ENCODE measurements at places on chromosomes 12 and 14. TPM values are rescaled to one million over a fixed set of nuclear protein-coding genes. Genes with fewer than 3 reads are reported as not detected.

GRCh38 chr12:77179515-77179914 lies 114.1 kb upstream of the E2F7 start:
- no peaks in the 10 kb centered on the region for H3K27me3 ChIP-seq
- no peaks in the 10 kb centered on the region for H3K4me1 ChIP-seq
- H3K36me3 ChIP-seq, result no peaks in the 10 kb centered on the region
- no peak overlapping the region for H3K27ac ChIP-seq

KCNH3 gene
- total RNA-seq, result 1.0 TPM

GRCh38 chr14:97282210-97283004 lies 485.2 kb downstream of the VRK1 start:
- H3K27ac ChIP-seq, result no peak overlapping the region
- H3K4me1 ChIP-seq, result no peaks in the 10 kb centered on the region
- no peak overlapping the region for H3K4me3 ChIP-seq
- DNase-seq, result no peak
- H3K36me3 ChIP-seq, result no peaks in the 10 kb centered on the region

- DNase-seq, result no peak
- no peaks in the 10 kb centered on the region for H3K27me3 ChIP-seq
- peaks cover 1% of the 10 kb centered on the region for H3K36me3 ChIP-seq
- no peak overlapping the region for H3K27ac ChIP-seq
- H3K4me1 ChIP-seq, result no peaks in the 10 kb centered on the region
- H3K4me3 ChIP-seq, result no peak overlapping the region
Measured at GRCh38 chr12:12648284-12648683, 36.6 kb downstream of the CREBL2 start.

PRR4 gene
- 1.6 TPM for total RNA-seq

GRCh38 chr12:45296046-45296586 lies 80.2 kb downstream of the ANO6 start:
- DNase-seq, result no peak
- no peaks in the 10 kb centered on the region for H3K4me1 ChIP-seq
- H3K27me3 ChIP-seq, result no peaks in the 10 kb centered on the region
- no peak overlapping the region for H3K4me3 ChIP-seq

CTSG gene
- total RNA-seq, result not detected

GRCh38 chr12:90124289-90124688 lies 415.7 kb upstream of the ATP2B1 start:
- no peak overlapping the region for H3K27ac ChIP-seq
- no peaks in the 10 kb centered on the region for H3K4me1 ChIP-seq
- H3K36me3 ChIP-seq, result no peaks in the 10 kb centered on the region
- H3K4me3 ChIP-seq, result no peak overlapping the region

DNA sequence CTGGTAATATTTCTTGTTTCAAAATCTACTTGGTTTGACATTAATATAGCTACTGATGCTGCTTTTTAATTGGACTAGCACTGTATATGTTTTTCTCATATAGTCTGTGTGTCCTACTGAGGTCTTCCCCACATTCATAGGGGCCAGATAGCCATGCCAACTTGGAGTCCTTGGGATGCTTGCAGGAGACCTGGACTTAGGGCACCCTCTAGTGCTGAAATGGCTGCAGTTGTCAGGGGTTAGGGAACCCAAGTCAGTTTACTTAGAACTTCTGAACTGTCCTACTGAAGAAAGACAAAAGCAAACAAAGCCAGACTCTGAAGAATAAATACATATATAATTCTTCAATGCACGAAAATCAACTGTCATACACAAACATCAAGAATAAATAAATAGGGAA lies 279.9 kb upstream of the SYT1 start:
- no peak for DNase-seq
- no peaks in the 10 kb centered on the region for H3K27me3 ChIP-seq
- H3K4me3 ChIP-seq, result no peak overlapping the region
- H3K36me3 ChIP-seq, result no peaks in the 10 kb centered on the region
- no peak overlapping the region for H3K27ac ChIP-seq

FOS gene
- total RNA-seq, result 555 TPM

GRCh38 chr12:120583478-120584030 lies 2.4 kb upstream of the POP5 start:
- no peak overlapping the region for H3K27ac ChIP-seq
- DNase-seq, result peak; percentile 77
- H3K4me1 ChIP-seq, result peaks cover 38% of the 10 kb centered on the region
- no peaks in the 10 kb centered on the region for H3K27me3 ChIP-seq

KRT79 gene
- not detected for total RNA-seq

- peak overlapping the region; percentile 91 for H3K27ac ChIP-seq
- no peaks in the 10 kb centered on the region for H3K27me3 ChIP-seq
- DNase-seq, result peak; percentile 84
- no peaks in the 10 kb centered on the region for H3K4me1 ChIP-seq
- H3K36me3 ChIP-seq, result no peaks in the 10 kb centered on the region
Measured at GRCh38 chr14:77041881-77042545, 13.5 kb upstream of the IRF2BPL start.

ITGB7 gene
- total RNA-seq, result not detected

AEBP2 gene
- total RNA-seq, result 15.4 TPM

DNA sequence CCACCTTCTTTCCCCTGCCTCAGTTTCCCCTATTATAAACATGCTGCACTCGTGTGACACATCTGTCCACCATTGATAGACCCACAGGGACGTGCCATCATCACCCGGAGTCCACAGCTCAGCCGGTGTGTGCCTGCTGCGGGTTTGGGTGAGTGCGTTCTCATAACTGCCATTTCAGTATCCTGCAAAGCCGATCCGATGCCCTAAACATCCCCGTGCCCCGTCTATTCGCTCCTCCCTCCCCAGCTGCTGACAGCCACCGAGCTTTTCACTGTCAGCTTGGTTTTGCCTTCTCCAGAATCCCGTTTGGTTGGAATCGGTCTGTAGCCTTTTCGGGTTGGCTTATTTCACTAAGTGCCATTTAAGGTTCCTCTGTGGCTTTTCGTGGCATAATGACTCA lies 3.9 kb downstream of the LRCOL1 start:
- no peak for DNase-seq
- H3K4me3 ChIP-seq, result no peak overlapping the region
- no peaks in the 10 kb centered on the region for H3K4me1 ChIP-seq
- no peak overlapping the region for H3K27ac ChIP-seq
- no peaks in the 10 kb centered on the region for H3K36me3 ChIP-seq

NELL2 gene
- total RNA-seq, result 0.52 TPM

GRCh38 chr14:30134936-30135335 lies 207.3 kb upstream of the PRKD1 start:
- no peak overlapping the region for H3K27ac ChIP-seq
- no peak overlapping the region for H3K4me3 ChIP-seq
- no peak for DNase-seq
- H3K27me3 ChIP-seq, result no peaks in the 10 kb centered on the region
- no peaks in the 10 kb centered on the region for H3K36me3 ChIP-seq
- H3K4me1 ChIP-seq, result no peaks in the 10 kb centered on the region

CPNE8 gene
- total RNA-seq, result 36.2 TPM

GRCh38 chr14:20609215-20610001 lies 18.2 kb upstream of the RNASE12 start:
- H3K36me3 ChIP-seq, result no peaks in the 10 kb centered on the region
- peak overlapping the region; percentile 79 for H3K27ac ChIP-seq
- peak; percentile 91 for DNase-seq
- H3K4me3 ChIP-seq, result peak overlapping the region; percentile 92
- no peaks in the 10 kb centered on the region for H3K27me3 ChIP-seq

DNA sequence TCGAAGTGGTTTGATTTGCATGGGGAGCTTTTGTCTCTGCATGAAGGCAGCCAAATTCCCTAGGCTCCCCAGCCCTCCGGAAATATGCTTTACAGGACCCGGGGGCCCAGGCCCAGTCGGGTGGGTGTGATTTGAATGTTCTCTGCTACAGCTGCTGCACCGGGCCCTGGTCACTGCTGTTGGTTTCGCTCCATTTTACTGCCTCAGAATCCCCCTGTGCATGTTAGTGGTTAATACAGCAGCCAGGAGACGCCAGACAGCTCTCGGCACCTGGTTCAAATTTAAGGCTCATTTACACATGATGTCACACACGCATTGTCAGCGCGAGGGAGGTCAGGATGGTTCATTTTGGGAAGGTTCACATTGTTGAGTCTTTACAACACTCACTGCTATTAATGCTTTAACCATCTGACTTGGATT lies 99.6 kb downstream of the SLC38A6 start:
- H3K36me3 ChIP-seq, result no peaks in the 10 kb centered on the region
- DNase-seq, result no peak
- no peak overlapping the region for H3K4me3 ChIP-seq
- H3K27ac ChIP-seq, result no peak overlapping the region

- H3K4me1 ChIP-seq, result no peaks in the 10 kb centered on the region
- no peaks in the 10 kb centered on the region for H3K27me3 ChIP-seq
- H3K36me3 ChIP-seq, result peaks cover 6% of the 10 kb centered on the region
- DNase-seq, result no peak
- H3K4me3 ChIP-seq, result no peak overlapping the region
- H3K27ac ChIP-seq, result no peak overlapping the region
Measured at GRCh38 chr12:1287446-1287975, 296.5 kb downstream of the ERC1 start.

DNA sequence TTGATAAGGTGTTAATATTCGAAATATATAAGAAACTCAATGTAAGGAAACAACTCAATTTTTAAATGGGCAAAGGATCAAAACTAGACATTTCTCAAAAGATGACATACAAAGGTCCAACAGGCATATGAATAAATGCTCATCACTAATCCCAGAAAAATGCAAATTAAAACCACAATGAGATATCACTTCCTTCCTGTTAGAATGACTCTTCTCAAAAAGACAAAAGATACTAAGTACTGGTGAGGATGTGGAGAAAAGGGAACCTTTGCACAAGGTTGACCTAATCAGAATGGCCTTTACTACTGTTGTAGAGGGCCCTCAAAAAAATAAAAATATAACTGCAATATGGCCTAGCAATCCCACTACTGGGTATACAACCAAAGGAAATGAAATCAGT lies 383.4 kb downstream of the KCNH5 start:
- H3K4me1 ChIP-seq, result no peaks in the 10 kb centered on the region
- no peaks in the 10 kb centered on the region for H3K36me3 ChIP-seq
- H3K4me3 ChIP-seq, result no peak overlapping the region
- no peak for DNase-seq

- H3K27me3 ChIP-seq, result no peaks in the 10 kb centered on the region
- H3K4me3 ChIP-seq, result no peak overlapping the region
- no peaks in the 10 kb centered on the region for H3K36me3 ChIP-seq
- H3K27ac ChIP-seq, result no peak overlapping the region
Measured at GRCh38 chr14:35879151-35879648, 53.1 kb downstream of the BRMS1L start.

GRCh38 chr14:29927376-29928116 lies at the start of gene PRKD1:
PRKD1 (minus strand) TSS chr14:29927847.
- H3K4me1 ChIP-seq, result no peaks in the 10 kb centered on the region
- peak; percentile 62 for DNase-seq
- no peaks in the 10 kb centered on the region for H3K36me3 ChIP-seq
- no peaks in the 10 kb centered on the region for H3K27me3 ChIP-seq
- H3K4me3 ChIP-seq, result peak within 1 kb of the TSS; percentile 62

- H3K4me1 ChIP-seq, result no peaks in the 10 kb centered on the region
- H3K4me3 ChIP-seq, result no peak overlapping the region
- H3K27me3 ChIP-seq, result no peaks in the 10 kb centered on the region
Measured at GRCh38 chr14:96861568-96862310, 64.6 kb downstream of the VRK1 start.

CABP1 gene
- 2.0 TPM for total RNA-seq

TPPP2 gene
- 0.86 TPM for total RNA-seq

GRCh38 chr14:53376064-53376463 lies 222.9 kb upstream of the DDHD1 start:
- peaks cover 12% of the 10 kb centered on the region for H3K4me1 ChIP-seq
- no peaks in the 10 kb centered on the region for H3K27me3 ChIP-seq
- peak overlapping the region; percentile 30 for H3K27ac ChIP-seq
- H3K36me3 ChIP-seq, result no peaks in the 10 kb centered on the region

ADSS1 gene
- 113 TPM for total RNA-seq

DNA sequence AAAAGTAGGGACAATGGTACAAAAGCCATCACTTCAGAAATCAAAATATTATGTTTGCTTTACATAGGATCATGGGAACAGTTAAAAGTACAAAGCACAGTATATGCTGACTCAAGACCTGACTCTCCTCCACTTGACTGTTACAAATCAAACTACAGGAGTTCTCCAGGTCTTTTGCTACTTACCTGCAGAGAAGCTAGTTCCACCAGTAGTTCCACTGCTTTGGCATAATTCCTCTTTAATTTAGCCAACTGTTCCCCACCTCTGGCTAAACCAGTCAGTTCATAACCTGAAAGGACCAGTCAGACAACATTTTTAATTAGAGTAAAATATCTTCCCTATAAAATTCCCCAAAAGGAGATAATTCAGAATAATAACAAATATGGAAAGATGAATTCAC lies 14.0 kb downstream of the ATP6V1D start:
- DNase-seq, result no peak
- no peaks in the 10 kb centered on the region for H3K4me1 ChIP-seq
- peaks cover 94% of the 10 kb centered on the region for H3K36me3 ChIP-seq
- H3K4me3 ChIP-seq, result no peak overlapping the region
- H3K27ac ChIP-seq, result no peak overlapping the region

FGF23 gene
- 0.08 TPM for total RNA-seq

GRCh38 chr12:55972911-55973598 lies 823 bp upstream of the RAB5B start:
- no peaks in the 10 kb centered on the region for H3K36me3 ChIP-seq
- no peaks in the 10 kb centered on the region for H3K4me1 ChIP-seq
- no peak for DNase-seq
- no peaks in the 10 kb centered on the region for H3K27me3 ChIP-seq
- peak overlapping the region; percentile 66 for H3K4me3 ChIP-seq

- no peaks in the 10 kb centered on the region for H3K36me3 ChIP-seq
- no peak overlapping the region for H3K4me3 ChIP-seq
- H3K4me1 ChIP-seq, result no peaks in the 10 kb centered on the region
- H3K27me3 ChIP-seq, result peaks cover 14% of the 10 kb centered on the region
- DNase-seq, result no peak
Measured at GRCh38 chr14:100653409-100653808, 66.2 kb upstream of the BEGAIN start.

OR6C75 gene
- not detected for total RNA-seq

TEX52 gene
- not detected for total RNA-seq

GRCh38 chr12:70598467-70599193 lies 38.6 kb downstream of the PTPRB start:
- no peaks in the 10 kb centered on the region for H3K27me3 ChIP-seq
- H3K36me3 ChIP-seq, result no peaks in the 10 kb centered on the region
- H3K27ac ChIP-seq, result no peak overlapping the region
- no peak overlapping the region for H3K4me3 ChIP-seq

GRCh38 chr14:53237488-53237887 lies 84.4 kb upstream of the DDHD1 start:
- DNase-seq, result no peak
- no peaks in the 10 kb centered on the region for H3K36me3 ChIP-seq
- H3K27me3 ChIP-seq, result no peaks in the 10 kb centered on the region
- H3K4me1 ChIP-seq, result no peaks in the 10 kb centered on the region
- H3K4me3 ChIP-seq, result no peak overlapping the region

GRCh38 chr12:47982770-47983169 lies 19.4 kb downstream of the TMEM106C start:
- H3K4me3 ChIP-seq, result no peak overlapping the region
- no peak overlapping the region for H3K27ac ChIP-seq
- no peaks in the 10 kb centered on the region for H3K36me3 ChIP-seq
- H3K27me3 ChIP-seq, result no peaks in the 10 kb centered on the region

- H3K4me3 ChIP-seq, result peak within 1 kb of the TSS; percentile 78
- peak; percentile 95 for DNase-seq
- no peaks in the 10 kb centered on the region for H3K27me3 ChIP-seq
- peaks cover 4% of the 10 kb centered on the region for H3K36me3 ChIP-seq
- H3K27ac ChIP-seq, result peak within 1 kb of the TSS; percentile 99
Measured at GRCh38 chr12:53049571-53050318, at the start of gene TNS2. TNS2 (plus strand) TSS chr12:53050065; CDS start chr12:53050186, 121 bp downstream.
